ENCODE measurements at places on chromosomes 3 and 15.

GRCh38 chr15:61479613-61480012 lies 250.5 kb upstream of the RORA start:
- no peak for DNase-seq

DNA sequence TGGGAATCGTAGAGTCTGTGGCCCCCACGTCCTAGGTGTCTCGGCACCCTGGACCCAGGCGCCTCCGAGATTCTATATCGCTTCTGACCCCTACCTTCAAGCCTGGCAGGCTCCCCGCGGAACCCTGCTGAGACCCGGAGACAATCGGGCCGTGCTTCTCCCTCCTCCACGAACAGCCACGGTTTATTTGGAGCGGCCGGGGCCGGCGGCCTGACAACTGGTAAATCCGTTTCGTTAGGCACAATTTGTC lies 1.4 kb downstream of the GATA2 start:
- no peak for DNase-seq

DNA sequence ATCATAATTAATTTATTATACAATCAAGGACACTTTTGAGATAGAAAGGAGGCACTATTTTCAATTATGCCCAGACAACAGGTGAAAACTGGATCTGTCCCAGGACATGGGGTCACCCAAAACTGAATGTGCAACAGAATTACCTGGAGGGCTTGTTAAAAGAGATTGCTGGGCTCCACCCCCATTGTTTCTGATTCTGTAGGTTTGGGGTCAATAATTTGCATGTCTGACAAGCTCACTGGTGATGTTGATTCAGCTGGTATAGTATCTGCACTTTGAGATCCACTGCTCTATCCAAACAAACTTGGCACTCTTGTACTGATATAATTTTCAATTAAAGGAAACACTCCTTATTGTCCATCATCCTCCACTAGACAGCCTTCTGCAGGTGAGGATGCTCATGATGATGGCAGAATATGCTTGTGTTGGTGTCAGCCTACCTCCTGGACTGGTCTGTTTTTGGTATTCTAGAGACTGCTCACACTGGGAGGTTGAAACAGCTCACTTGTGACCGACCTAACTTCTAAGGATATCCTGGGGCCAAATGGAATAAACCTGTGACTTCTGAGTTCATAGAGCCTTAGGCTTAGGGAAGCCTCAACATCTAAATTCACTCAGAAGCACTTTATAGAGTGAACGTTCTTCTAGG lies 2.2 kb downstream of the P2RY14 start:
- no peak for DNase-seq

GRCh38 chr3:71156062-71156665 lies 427.4 kb downstream of the FOXP1 start:
- DNase-seq, result no peak

DNA sequence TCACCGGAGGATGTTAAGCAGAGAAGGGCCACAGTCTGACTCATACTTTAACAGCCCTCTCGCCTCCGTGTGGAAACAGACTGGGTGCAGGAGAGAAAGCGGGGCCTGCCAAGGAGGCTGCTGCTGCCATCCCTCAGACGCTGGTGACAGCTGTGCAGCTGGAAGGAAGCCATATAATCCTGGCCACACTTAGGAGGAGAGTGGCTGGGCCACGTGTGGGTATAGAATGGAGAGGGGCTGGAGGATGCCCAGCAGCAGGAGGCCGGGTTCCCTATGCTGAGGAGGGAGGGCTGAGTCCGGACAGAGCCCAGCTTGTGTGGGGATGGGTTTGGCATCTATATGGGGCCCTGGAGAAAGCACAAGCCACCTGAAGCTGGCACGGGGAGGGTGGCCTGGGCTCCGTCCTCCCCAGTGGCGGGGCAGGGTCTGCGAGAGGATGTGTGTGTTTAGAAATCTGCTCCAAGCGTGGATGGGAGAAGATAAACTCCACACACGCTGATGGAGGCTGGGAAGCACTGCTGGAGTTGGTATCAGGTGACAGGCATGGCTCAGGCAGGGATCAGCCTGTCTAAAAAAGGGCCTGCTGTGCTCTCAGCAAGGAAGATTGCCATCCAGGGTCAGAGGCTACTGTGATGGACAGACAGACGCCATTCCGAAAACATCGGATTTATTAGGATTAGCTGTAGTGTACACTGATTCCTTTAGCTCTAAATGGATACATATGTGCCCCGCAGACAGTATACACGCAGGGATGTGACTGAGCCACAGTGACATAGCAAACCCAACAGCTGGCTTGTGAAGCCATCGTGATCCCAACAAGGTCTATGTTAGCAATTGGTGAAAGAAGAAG lies 15.9 kb downstream of the ABTB1 start:
- DNase-seq, result no peak

All from AG09319 (cell line).